ENCODE measurements at places on chromosomes 11 and 22.

GRCh38 chr22:30327864-30328345 is 1.2 kb upstream of the TBC1D10A start:
- DNase-seq, result no peak

DNA sequence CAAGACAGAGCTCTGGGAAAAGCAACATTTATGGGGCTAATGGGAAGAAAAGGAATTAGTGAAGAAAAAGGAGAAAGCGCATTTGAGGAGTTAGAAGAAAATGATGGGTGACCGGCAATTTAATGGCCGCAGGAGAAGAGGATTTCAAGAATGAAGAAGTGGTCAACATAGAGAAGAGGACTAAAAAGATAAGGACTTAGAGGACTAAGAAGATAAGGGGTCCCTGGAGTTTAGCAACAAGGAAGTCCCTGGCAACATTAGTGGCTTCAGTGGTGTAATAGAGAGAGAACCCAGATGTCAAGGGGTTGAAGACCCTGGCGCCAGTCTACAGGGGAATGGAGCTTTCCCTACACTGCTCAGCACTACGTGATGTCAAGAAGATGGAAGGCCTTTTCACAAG is 32.3 kb downstream of the WEE1 start:
- DNase-seq, result no peak

DNA sequence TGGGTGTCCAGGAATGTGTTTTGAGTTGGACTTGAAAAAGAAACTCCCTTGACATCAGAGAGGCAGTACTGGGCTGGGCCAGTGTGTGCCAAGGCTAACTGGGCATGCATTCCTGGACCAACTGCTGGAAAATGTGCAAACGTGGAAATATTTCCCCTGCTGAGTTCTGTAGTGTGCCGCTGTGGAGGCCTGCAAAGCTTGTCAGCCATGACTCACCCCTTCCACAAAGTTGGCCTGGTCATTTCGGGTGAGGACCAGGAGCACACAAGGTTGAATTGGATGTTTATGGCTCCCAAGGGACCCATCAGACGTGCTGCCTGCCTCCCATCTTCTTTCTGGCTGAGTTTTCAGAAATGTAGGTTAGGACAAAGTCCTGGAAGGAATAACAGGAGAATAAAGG is 513.1 kb downstream of the MIAT start:
- no peak for DNase-seq

DNA sequence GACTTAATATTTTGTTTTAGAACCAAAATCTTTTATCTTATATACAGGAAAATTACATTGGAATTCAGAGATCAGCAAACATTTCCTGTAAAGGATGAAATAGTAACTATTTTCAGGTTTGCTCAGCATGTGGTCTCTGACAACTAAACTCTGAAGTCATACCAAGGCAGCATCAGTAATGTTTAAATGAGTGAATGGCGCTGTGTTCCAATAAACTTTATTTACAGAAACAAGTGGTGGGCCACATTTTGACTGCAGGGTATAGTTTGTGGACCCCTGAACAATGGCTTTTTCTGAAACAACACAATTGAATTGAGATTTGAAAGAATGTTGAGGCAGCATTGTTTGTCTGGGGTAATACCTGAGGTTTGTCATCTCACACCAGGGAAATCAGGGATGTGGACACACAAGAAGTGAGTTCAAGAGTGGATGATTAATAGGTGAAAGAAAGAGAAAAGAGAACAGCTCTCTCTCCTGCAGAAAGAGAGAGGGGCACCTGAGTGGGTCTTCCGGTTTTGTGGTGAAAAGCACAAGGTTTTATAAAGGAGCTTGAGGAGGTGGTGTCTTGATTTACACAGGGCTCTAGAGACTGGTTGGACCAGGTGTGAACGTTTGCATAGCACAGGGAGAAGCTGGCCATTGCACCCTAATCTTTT is 113.5 kb upstream of the VPREB1 start:
- DNase-seq, result no peak

DNA sequence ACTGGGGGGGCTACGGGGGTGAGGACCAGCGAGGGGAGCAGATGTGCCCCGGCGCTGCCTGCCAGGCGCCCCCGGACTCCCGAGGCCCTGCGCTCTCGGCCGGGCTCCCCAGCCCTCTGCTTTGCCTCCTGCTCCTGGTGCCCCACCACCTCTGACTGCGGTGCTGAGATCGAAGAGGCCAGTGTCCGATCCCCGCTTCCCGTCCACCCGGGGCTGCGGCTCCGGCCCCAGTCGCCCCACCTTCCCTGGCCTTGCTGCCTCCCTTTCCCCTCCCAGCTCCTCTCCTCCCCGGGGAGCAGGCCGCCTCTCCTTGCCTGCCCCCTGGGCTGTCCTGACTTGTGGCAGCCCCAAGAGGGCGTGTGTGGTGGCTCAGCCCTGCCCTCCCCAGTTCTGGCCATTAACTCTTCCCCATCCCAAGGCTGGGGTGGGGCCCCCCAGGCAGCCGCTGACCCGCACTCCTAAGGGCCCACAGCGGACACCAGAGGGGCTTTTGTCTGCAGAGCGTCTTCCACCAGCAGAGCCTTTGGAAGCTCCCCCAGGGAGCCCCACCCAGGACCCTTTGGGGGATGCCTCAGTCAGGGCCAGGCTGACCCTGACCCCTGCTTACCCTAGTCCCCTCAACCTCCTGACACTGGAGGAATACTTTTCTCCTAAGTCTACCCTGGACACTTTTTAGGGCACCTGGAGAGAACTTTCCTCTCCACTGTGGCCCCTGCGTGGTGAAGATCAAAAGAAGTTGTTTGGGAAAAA is 16.6 kb downstream of the RTN4RL2 start:
- DNase-seq, result no peak

GRCh38 chr11:46529928-46530574 is 63.8 kb downstream of the AMBRA1 start:
- DNase-seq, result no peak

GRCh38 chr11:933142-933851 is 7.6 kb downstream of the AP2A2 start:
- no peak for DNase-seq

GRCh38 chr11:110855191-110855590 is 143.0 kb upstream of the ARHGAP20 start:
- DNase-seq, result no peak

DNA sequence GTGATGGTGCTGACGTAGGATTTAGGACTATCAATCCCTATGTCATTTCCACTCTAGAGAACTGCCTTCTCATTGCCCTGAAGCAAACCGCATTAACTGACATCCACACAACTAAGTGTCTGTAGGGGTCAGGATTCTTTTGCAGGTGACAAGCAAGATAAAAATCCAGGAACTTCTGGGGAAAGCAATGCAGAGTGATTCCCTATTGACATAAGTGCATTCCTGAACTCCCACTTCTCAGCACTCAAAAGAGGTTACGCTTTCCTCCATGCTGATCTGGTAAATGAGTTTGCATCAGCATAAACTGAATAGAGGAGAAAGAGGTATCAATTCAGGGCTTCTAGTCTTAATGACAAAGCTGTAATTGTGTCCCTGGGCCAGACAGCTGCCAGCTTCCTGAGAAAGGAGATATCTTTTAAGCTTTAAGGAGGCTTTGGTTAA is 224.6 kb upstream of the ISX start:
- no peak for DNase-seq

- DNase-seq, result peak; percentile 74
These were observed 28.5 kb downstream of the LRP4 start for GRCh38 chr11:46889689-46890475.

DNA sequence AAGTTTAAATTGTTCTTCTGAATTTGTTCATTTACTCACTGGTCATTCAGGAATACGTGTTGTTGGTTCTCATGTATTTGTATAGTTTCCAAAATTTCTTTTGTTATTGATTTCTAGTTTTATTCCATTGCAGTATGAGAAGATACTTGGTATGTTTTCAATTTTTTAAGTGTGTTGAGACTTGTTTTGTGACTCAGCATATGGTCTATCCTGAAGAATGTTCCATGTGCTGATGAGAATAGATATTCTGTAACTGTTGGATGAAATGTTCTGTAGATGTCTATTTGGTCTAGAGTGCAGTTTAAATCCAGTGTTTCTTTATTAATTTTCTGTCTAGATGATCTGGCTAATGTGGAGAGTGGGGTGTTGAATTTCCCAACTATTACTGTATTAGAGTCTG is 23.5 kb downstream of the CFAP300 start:
- DNase-seq, result no peak

- DNase-seq, result no peak
These were observed 236.1 kb downstream of the TTC28 start for GRCh38 chr22:28443526-28443876.

- no peak for DNase-seq
These were observed 73.6 kb upstream of the SUSD2 start for GRCh38 chr22:24107661-24108060.

DNA sequence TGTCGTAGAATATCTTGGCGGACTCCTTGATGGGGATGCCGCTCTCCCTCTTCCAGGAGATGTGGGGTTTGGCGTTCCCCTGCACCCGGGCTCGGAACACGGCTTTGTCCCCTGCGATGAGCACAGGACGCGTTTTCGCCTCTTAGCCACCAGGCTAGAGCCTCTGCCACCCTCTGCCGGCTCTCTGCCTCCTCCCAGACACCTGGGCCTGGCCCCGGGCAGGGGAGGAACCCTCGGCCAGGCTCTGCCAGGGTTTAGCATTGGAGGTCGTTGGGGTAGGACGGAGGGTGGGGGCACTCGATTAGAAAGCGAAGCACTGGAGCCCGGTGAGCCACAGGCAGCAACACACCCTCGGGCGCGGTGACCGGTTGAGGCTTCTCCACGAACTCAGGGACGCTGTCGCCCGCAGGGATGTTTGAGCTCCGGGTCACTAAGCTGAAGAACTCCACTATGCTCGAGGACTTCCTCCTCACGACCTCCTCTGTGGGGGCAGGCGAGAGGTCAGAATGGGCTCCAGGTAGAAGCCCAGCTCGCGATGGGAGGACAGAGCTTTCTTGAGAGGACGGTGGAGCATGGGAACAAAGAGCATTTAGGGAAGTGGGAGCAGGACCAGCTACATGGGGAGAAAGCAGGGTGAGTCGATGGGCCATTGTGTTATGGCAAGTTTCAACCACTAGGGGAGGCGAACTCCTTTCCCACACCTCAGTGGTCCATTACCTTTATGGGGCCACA is 4.3 kb downstream of the IGSF22 start:
- DNase-seq, result peak; percentile 41

- DNase-seq, result no peak
These were observed 686.9 kb downstream of the NTM start for GRCh38 chr11:132057266-132057665.

DNA sequence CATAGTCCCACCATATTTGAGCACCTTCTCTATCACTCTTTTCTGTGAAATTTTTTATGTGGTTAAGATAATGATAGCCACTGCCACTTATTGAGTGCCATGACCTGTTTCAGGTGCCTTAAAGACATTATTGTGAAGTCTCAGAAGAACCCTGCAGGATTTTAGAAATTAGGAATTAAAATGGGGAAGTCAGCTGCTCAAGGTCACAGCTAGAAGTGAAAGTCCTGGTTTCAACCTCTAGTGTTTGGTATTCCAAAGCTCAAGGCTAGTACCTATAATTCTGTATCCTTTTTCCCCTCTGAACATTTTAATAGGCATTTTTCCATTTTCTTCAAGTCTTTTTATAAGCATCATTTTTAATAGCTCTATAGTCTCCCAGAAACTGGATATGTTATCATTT is 9.0 kb upstream of the RRM1 start:
- DNase-seq, result no peak

DNA sequence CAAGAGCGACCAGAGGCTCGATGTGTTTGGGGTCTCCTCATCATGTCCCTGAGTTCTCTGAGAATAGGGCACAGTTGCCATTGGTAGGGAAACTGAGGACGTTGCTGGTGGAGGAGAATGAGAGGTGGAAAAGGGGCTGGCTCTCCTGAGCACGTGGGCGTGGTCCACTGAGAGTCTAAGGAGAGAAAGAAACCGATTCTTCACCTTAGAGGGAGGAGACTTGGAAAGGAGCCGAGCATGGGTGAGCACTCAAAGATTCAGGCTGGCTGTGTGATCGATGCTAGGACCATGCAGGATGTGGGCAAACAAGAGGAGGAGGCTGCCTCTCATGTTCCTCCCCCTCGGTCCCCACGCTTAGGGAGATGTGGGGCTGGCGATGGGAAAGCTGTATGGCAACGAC is 19.8 kb upstream of the TLCD5 start:
- no peak for DNase-seq

GRCh38 chr11:126748100-126748791 is 252.3 kb downstream of the KIRREL3 start:
- no peak for DNase-seq

DNA sequence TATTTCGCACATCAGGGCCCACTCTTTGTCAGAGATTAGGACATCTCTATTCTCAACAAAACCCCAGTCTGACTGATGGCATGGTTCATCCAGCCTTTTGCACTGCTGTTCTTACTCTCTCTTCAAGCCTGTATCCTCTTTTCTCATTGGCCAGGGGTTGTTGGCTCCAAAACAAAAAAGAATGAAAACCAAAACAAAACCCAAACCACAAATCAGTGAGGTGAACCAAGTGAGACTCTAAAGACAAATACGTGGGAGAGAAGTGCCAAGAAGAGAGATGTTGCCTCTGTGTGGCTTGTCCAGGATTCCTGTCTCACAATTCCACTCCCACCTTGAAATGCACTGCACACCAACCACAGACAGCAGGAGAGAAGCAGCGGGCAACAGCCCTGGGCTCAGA is 278.9 kb upstream of the NARS2 start:
- DNase-seq, result no peak

- DNase-seq, result no peak
These were observed 77.4 kb downstream of the SOX6 start for GRCh38 chr11:16278979-16279378.

DNA sequence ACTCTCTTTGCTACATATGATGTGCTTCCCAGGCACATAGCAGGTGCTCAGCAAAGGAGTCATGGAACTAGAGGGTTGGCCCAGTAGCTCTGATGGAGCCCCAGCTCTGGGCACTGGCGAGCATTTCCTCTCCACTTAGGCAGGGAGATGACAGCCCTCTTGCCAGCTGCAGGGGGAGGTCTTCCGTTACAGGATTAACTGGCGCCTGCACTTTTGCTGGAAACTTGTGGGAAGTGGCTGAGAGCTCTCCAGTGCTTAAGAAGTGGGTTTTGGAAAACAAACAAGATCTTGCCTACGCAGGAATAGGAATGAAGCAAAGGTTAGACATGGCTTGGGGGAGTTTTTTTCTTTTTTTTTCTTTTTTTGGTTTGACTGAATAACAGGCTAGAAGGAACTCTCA is 75.5 kb downstream of the MICAL2 start:
- DNase-seq, result no peak

DNA sequence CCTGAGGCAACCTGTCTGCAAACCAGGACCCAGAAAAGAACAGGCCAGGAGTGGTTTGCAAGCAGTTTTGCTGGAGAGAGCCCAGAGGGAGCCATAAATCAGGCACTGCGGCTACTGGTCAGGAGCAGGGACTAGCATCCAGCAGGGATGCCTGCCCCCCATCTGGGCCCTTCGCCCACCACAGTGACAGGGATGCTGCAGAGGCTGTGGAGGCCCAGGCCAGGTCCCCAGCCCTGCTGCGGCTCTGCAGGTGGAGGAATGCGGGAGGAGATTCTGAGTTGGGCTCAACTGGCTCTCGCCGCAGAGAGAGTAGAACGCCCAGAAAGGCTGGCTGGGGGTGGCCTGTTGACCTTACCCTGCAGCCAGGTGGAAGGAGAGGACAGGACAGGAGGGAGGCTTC is 16.4 kb upstream of the NEFH start:
- no peak for DNase-seq

GRCh38 chr11:69339983-69340565 is 46.1 kb downstream of the MYEOV start:
- no peak for DNase-seq

- DNase-seq, result no peak
These were observed 1427.1 kb downstream of the LRRC4C start for GRCh38 chr11:40032331-40032730.
